CD4-positive, alpha-beta T cell treated with Interleukin-1 beta for 1 hour (primary cell): ENCODE measurements at places on chromosomes 12 and 14.

- DNase-seq: no peak
Observed at GRCh38 chr14:23130871-23131270, 11.8 kb upstream of the CEBPE start.

DNA sequence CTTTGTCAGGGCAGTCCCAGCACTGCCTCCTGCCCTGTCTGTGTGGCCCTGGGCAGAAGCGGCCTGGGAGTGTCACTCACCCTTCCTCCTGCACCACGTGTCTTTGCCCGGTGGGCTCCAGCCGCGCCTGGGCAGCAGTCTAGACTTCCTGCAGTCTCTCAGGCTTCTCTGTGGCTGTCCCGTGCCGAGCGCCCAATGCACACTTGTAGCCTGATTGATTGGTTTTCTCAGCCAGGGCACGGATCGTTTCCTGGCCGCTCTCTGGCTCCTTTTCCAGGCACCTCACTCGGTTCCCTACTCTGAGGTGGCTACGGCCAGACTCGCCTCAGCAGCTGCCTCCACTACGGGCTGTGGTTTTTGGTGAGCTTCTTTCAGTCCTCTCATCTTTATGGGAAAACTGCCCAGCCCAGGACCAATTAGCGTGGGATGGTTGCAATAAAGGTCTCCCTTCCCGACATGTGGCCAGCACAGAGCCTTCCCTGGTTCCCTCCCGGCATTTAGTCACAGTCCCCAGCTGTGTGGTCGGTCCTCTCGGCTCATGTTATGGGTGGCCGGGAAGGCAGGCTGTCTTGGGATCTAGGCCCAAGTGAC is 133.1 kb downstream of the CACNA1C start:
- no peak for DNase-seq

- DNase-seq: no peak
Observed at GRCh38 chr12:8549381-8549780, 8.7 kb upstream of the CLEC4E start.

- DNase-seq: no peak
Observed at GRCh38 chr14:81031488-81031887, 76.1 kb downstream of the TSHR start.

DNA sequence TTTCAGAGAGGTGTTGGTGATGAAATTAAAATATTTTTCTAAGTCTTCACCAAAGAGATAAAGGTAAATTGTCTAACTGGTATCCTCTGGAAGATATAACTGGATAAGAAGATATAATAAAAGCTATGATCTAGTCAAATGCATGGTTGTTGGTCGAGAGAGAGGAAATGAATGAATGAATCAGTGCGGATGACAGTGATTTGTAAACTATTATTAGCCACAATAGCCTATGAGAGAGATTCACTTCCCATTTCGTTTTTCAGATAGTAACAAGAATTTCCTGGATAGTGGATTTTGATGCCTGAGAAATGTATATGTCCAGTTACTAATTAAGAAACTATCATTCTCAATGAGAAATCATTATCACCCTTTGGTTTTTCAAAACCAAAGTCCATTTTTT is 63.1 kb downstream of the HEATR5A start:
- DNase-seq: no peak

DNA sequence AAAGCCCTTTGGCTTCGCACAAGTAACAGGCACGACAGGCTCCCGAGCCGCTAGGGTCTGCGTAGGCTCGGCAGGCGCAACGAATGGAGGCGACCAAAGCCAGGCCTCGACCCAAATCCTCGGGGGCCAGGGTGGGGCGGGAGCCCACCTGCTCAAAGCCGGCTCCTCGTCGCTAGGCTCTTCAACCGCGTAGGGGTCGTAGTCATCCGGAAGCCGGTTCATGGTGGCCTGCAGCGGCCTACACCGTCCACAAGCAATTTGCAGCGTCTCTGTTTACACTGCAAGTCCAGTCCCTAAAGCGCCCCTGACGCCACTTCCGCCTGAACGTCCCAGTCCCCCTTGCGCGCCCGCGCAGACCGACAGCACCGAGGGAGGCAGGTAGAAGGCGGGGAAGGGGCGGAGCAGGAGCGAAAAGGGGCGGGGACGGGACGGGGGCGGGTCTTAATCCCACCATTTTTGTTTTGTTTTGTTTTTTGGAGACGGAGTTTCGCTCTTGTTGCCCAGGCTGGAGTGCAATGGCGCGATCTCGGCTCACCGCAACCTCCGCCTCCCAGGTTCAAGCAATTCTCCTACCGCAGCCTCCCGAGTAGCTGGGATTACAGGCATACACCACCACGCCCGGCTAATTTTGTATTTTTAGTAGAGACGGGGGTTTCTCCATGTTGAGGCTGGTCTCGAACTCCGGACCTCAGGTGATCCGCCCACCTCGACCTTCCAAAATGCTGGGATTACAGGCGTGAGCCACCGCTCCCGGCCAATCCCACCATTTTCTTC is at the start of gene EAPP:
Gene EAPP (minus strand): TSS at position 295 of the 774 bp plus-strand sequence. CDS start 73 bp downstream, at position 222.
- DNase-seq: peak; percentile 96

- no peak for DNase-seq
Observed at GRCh38 chr14:77228056-77228455, 43.0 kb downstream of the NGB start.

DNA sequence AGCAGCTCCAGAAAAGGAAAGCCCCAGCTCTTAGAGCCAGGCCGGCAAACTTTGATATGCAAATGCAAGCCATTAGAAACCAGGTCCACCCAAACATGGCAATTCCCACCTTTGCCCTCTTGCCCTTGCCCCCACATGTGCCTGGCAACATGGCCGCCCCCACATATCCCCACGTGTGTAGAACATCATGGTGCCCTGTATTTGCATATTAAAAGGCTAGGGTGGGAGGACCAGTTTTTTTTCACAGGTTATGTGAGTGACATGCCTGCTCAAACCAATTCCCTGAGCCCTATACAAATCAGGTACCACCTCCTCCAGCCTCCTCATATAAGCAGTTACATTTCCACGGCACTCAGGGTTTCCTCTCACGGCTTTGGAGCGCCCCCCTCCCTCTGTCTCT is 6.1 kb upstream of the ALDH1L2 start:
- no peak for DNase-seq

DNA sequence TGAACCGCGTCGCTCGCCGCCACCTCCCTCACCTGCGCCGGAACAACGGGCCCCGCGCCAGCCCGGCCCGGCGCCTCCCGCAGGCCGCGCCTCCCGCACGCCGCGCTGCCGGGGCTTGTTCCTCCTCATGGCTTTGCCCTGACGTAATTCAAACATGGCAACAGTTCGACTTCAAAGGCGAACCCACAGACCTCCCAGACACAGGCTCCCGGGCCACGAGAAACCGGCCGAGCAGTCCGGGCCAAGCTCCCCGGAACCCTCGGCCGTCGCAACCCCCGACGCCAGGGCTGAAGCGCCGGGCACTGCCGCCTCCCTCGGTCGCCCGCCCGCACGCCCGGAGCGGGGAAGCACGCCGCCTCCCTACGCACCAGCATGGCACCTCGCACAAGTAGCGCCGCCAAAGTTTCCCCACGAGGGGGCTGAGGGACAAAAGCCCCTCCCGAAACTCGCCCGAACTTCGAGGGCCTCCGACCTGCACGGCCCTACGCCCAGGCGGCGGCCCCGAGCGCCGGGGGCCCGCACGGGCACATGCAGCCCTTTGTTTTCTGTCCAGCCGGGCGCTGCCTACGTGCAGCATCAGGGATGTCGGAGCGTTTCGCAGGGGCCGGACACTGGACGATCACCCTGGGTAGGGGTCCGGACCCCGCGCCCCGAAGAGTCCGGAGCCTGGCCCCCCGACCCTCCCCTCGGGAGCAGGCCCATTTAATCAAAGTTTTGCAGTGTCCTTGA is 1.7 kb downstream of the SINHCAF start:
- DNase-seq: peak; percentile 81

DNA sequence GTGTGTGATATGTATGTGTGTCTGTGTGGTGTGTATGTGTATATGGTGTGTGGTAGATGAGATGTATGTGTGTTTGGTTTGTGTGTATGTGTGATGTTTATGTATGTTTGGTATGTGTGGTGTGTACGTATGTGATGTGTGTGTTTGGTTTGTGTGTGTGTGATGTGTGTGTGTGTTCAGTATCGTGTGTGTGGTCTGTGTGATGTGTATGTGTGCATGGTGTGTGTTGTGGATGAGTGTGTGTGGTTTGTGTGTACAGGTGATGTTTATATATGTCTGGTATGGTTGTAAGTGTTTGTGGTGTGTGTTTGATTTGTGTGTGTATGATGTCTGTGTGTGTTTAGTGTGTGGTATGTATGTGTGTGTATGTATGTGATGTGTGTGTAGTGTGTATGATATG is 199.4 kb downstream of the SUDS3 start:
- DNase-seq: no peak
